ENCODE measurements at places on chromosomes 12 and 14.
A peak's percentile ranks its signal among the peaks of the same experiment; 100 is the strongest.

GRCh38 chr12:50258167-50258551, 25.2 kb downstream of the LIMA1 start:
- DNase-seq = no peak

GRCh38 chr14:76882651-76883050, 56.4 kb downstream of the LRRC74A start:
- no peak for DNase-seq

GRCh38 chr12:105858981-105859710, 279.6 kb downstream of the NUAK1 start:
- no peak for DNase-seq

GRCh38 chr12:75086091-75087038, 123.3 kb downstream of the KCNC2 start:
- DNase-seq = no peak

DNA sequence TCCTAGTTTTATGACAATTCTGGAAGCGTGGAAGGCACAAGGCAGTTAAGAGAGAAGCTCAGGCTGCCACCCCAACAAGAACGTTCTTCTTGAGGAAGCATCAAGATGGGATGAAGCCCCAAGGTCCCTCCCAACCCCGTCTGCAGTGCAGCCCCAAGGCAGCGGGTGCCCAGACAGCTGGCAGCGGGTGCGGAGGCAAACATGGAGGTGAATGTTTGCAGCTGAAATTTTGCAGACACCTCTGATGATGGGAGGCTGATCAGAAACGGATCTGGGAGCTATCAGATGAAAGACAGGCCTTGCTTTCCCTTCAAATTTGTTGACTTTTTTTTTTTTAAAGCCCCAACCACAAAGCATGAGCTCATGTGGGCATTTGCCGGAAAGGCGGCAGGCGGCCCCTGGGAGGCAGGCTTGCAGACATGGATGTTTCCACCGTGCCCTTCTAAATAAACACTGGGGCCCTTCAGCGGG, 230.7 kb upstream of the RTL1 start:
- no peak for DNase-seq

GRCh38 chr12:90970471-90970870, 15.5 kb upstream of the CCER1 start:
- no peak for DNase-seq

DNA sequence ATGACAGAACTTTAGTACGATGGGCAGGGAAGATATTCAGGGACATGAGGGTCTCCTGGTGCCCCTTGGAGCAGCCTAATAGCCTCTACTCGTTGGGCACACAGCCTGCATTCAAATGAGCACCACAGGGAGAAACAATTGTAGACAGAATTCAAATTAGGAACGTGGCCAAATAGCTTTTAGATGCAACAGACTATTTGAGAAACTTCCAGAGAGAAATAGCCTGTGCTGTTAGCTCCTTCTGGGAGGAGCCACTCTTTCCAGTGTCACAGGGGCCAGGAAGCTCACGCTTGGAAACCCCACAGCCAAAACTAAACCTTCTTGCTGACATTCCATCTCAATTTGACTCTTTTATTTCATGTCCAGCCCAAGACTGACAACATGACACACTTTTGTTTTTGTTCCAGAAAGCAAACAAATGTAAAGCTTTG, 114.5 kb downstream of the RPAP3 start:
- no peak for DNase-seq

- no peak for DNase-seq
Observed at GRCh38 chr14:100915560-100915959, 12.0 kb upstream of the RTL1 start.

- DNase-seq = no peak
Observed at GRCh38 chr14:38389681-38390080, 133.8 kb upstream of the CLEC14A start.

- DNase-seq = peak; percentile 80
Observed at GRCh38 chr12:57477710-57478681, 1.7 kb downstream of the ARHGAP9 start.

GRCh38 chr12:111171345-111171744, 197.6 kb downstream of the PHETA1 start:
- DNase-seq = no peak

DNA sequence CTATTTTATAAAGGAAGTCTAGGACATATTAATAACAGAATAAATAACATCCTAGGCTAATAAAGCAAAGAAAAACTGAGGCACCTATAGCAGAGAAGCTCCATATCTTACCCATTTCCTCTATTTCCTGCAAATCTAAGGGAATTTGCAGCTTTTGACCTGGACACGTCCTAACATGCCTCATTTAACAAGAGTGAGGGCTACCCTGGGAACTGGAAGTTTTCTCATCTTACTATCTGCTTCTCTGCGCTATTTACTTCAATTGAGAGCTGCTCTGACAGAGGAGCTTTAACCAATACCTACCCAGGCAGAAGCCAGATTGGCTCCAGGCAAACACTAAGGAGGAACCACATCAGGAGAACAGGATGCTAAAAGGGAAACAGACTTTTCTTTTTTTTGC, 5.7 kb downstream of the YBX3 start:
- no peak for DNase-seq

DNA sequence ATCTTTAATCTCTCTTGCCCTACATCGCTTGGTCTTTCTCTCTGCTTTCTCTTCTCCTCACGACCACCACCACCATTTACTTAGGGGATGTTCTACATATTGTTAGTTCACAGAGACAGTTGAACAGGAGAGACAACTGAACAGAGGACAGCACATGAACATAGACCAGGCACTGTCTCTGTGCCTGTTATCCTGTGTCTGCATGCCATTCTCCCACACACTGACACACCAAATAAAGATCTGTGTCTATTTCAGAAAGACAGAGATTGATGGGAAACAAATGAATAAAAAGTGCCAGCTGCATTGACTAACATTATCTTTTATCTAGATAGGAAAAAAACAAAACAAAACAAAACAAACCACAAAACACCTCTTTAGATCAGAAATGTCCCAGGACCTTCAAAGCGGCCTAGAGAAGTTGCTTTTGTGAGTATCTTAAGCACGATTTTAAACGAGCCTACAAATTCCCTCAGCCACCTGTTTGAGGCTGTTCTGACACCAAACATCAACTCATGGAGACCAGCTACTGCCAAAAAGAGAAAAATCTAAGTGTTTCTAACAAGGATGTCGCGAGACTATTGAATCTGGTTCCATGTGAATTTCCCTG, 77.6 kb upstream of the PARP11 start:
- no peak for DNase-seq

- peak; percentile 71 for DNase-seq
Observed at GRCh38 chr12:31589904-31590641, 863 bp downstream of the DENND5B start.

GRCh38 chr12:105330931-105331804, 677 bp downstream of the C12orf75 start:
- DNase-seq = peak; percentile 74

GRCh38 chr14:49966971-49967630, 74.2 kb downstream of the ARF6 start:
- DNase-seq = no peak

GRCh38 chr14:103149351-103150237, 26.3 kb downstream of the TNFAIP2 start:
- no peak for DNase-seq

GRCh38 chr14:74220991-74221390, 18.3 kb upstream of the VSX2 start:
- no peak for DNase-seq

- DNase-seq = no peak
Observed at GRCh38 chr14:48957486-48957885, 628.7 kb downstream of the RPS29 start.

DNA sequence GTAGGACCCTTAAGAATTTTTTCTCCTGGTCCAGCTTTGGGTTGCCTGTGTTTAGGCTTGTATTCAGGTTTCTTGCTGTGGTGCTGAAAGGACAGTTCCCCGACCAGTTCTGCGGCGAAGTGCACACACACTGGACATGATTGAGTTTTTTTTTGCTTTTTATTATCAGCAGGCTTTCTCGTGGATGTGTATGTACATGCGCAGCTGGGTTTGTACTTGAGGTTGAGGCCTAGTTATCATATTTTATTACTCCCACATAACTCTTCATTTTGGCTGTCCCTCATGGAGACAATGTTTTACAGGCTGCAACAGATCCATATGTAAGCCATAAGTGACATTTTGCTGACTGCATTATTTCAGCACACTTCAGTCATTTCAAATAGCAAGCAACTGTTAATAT, 2.5 kb downstream of the SCN8A start:
- no peak for DNase-seq

GRCh38 chr12:63978519-63978918, 134.0 kb downstream of the SRGAP1 start:
- DNase-seq = no peak

DNA sequence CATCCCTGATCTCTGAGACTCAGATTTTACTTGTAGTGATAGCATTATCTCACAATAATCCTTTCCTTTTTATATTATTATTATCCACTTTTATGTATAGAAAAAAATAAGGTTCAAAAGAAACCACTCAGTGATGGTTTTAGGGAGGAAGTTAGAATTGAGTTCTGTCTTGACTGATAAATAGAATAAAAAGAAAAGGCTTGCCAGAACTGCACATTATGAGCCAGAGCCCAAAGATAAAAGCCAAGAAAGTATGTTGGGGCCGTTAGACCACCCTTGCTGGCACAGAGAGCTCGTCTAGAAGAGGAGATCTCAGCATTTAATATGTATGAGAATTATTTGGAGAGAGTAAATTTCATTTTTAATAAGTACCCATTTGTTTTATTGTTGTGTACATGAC, 103.2 kb downstream of the TSPAN8 start:
- DNase-seq = no peak

DNA sequence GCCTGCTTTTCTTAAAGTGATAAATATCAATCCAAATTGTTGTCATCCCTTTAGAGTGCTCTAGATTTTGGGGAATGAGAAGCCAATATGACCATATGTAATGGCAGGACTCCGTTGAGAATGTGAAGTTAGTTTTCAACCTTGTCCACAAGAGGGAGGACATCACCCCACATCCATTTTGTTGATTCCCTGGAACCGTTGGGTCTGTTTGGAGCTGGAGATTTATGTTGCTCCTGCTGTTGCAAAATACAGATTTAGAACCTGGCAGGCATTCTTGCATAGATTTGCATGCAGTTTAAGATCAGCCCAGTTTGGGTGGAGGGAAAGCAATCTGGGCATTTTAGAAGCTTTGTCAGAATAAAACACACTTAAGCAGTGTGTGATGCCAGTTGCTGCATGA, 620.1 kb downstream of the NRXN3 start:
- DNase-seq = no peak

DNA sequence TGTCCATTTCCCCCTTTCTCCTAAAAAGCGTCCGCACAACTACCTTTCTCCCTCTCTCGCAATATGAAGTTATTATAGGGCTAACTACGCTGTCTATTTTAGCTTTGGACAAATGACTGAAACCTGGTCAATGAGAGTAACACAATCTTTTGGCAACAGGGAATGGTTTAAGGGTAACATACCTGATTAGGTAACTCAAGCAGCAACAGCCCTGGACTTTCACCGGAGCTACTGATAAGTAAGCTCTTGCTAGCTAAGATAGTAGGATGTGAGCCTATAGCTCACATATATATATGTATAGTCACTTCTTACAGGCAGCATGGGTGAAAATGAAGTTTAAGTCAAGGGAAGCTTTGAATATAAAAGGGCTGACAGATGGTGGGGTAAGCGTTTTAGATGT, 313.0 kb downstream of the CEP128 start:
- no peak for DNase-seq

DNA sequence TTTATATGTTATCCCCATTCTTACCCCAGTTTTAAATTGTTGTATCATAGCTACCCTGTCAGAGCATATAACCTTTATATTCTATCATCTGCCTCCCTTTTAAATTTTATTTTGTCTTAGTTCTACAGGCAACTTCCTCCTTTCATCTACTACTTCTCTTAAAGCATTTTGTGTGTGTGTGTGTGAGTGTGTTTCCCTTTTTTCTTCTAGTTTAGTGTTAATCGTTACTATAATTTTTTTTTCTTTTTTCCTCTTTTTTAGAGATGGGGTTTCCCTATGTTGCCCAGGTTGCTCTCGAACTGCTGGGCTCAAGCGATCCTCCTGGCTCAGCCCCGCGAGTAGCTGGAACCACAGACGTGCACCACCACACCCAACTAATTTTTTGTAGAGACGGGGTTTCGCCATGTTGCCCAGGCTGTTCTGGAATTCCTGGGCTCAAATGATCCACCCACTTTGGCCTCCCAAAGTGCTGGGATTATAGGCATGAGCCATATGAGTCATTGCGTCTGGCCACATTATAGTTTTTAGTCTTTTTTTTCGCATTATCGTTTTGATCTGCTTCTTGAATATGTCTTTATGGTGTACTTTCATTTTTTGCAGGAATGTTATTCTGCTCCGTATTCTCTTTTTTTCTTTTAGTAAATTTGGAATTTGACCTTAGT, 33.1 kb upstream of the FBXO34 start:
- no peak for DNase-seq

DNA sequence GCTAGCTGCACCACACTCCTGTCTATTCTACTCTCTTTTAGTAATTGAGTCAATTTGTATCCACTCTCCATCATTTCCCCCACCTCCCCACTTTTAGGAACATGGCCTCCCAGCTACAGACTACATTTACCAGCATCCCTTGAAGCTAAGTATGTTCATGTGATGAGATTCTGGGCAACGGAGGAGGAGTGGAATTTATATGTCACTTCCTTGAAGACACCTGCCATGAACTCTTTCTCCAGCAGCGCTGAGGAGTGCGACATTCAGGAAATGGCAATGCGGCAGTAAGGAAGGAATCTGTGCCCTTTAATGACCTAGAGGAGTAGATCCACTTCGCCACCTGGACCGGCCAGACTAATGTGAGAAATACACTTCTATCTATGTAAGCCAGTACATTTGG, 243.7 kb upstream of the DIO2 start:
- DNase-seq = no peak

GRCh38 chr14:68279437-68279720, 459.8 kb downstream of the RAD51B start:
- DNase-seq = no peak

- DNase-seq = no peak
Observed at GRCh38 chr12:48216785-48217184, 13.7 kb upstream of the OR10AD1 start.

GRCh38 chr12:111441107-111441928, 35.6 kb downstream of the SH2B3 start:
- DNase-seq = no peak
